Activated CD4-positive, alpha-beta T cell treated with anti-CD3 and anti-CD28 coated beads, Interleukin-2, amount 50 U/mL, for 1 hour (primary cell): ENCODE measurements at places on chromosomes 4 and X.

- no peak for DNase-seq
Measured at GRCh38 chr4:22031423-22031822, 82.9 kb upstream of the KCNIP4 start.

- no peak for DNase-seq
Measured at GRCh38 chr4:89171176-89171805, 60.0 kb downstream of the TIGD2 start.

GRCh38 chr4:165331359-165331758, 3.9 kb downstream of the MSMO1 start:
- no peak for DNase-seq

- DNase-seq = no peak
Measured at GRCh38 chr4:181796502-181796901, 446.7 kb upstream of the TENM3 start.

- DNase-seq = no peak
Measured at GRCh38 chr4:67092351-67092750, 453.0 kb downstream of the CENPC start.

GRCh38 chr4:15162046-15162445, 159.8 kb downstream of the CPEB2 start:
- no peak for DNase-seq

DNA sequence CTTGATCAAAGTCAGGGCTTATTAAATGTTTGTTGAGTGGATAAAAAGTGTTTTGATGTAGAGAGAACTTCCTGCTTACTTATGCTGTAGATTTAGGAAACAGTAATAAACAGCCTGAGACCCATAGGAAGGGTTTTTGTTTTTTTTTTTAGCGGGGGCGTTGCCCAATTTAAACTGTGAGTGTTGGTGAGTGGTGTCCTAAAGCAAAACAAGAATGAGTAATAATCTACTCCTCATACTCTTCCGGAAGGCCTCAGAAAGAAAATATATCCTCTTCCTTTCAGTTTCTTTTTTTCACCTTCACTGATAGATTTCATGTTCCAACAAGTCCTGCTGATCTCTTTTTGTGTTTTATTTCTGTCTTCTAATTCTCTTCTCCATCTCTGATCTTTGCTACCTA, 104.4 kb upstream of the SCML1 start:
- DNase-seq = no peak

DNA sequence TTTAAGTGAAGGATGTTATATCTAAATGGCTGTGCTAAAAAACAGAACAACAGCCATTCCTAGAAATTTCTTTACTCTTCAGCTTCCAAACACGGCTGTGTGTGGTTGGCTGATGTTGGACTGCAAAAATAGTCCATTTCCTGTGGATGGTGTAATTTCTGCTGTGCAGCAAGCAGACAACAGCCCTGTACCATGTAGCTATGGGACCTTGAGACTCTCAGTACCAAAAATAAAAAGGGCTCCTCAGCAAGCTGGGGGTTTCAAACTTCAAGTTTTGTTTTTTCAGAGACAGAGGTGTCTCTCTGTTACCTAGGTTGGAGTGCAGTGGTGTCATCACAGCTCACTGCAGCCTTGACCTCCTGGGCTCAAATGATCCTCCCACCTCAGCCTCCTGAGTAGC, 18.1 kb downstream of the CD40LG start:
- DNase-seq = no peak

GRCh38 chr4:36142504-36142903, 101.8 kb downstream of the ARAP2 start:
- no peak for DNase-seq

GRCh38 chr4:183906489-183906738, 1.3 kb downstream of the STOX2 start:
- no peak for DNase-seq

DNA sequence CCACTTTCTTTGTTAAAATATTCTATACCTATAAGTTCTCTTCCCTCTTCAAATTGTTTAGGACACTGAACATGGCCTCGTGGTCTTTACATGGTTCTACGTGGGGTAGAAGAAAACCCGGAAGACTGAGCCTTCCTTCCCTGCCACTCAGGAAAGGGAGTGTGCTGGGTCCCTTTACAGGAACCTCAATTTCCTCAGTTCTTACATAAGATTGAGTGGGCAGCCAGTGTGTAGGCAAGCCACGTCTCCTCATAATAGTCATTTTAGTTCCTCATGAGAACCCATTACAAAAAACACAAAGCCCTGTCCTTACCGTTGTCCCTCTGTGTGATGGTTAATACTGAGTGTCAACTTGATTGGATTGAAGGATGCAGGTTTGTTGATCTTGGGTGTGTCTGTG, 28.7 kb upstream of the SMIM10L2A start:
- DNase-seq = no peak

DNA sequence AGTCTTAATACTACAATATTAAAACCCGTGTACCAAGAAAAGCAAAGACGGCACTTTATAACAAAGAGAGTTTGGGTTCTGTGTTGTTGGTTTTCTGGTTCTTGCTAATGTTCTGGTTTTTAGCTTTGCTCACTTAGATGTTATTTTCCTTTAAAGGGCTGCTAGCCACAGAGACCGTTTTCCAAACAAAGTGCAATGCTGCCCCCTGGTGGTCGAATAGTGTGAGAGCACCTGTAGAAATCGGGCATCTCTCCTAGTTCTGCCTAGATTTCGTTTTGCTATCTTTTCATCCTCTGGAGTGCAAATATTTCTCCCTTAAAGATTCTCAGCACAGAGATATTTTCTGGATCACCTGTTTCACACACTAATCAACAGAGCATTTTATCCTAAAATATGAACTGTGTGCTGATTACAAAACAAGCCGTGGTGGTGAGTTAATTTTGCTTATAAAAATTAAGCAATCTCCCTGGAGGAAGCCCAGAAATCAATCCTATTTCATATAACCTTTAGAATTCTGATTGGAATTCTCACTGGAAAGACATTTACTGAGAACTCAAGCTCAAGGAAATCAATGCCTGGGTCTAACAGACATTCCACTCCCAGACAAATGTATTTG, 334.5 kb upstream of the NOCT start:
- peak; percentile 65 for DNase-seq

DNA sequence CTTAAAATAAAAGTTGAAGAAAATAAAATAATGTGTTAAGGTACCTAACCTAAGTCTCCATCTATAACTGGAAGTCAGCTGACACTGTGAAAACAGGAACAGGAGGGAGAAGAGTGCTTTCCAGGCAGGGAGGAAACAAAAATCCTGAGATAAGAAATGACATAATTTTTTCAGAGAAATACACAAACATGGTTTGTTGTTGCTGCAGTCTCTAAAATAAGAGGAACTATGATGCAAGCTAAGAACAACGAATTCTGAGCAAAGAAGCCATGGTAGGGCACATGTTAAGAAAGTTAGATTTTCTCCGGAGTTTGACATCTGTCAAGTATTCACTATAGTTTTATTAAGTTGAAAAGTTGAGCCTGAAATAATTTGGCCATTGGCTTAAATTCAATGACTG, 26.9 kb downstream of the PAPSS1 start:
- DNase-seq = no peak

- peak; percentile 32 for DNase-seq
Measured at GRCh38 chr4:185128272-185129119, 14.6 kb upstream of the SLC25A4 start.

GRCh38 chr4:117428536-117428935, 343.2 kb upstream of the TRAM1L1 start:
- no peak for DNase-seq

GRCh38 chrX:31265383-31265782, 193.5 kb upstream of the FTHL17 start:
- no peak for DNase-seq

DNA sequence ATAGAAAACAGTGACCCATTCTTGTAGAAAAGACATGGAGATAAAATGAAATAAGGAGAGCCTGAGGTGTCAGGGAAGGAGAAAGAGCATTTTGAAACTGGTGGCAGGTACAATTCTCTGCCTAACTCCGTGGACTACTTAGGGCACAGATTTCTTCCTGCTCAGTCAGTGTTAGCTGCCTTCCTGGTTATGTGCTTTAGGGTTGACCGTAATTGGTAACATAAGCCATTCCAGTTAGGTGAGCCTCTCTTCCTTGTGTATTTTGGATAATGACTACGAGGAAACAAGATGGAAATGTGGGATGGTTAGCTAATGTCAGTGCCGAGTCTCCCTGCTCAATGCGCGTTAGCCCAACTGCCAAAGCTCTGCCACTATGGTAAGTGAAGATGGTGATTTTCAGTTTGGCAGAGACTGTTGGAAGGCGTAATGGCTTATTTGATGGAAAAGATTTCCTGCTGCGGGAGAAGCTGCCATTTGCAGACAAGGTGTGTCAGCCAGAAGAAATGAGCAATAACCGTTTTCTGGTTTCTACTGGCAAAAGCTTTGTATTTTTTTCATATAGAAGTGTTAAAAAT, 174.1 kb downstream of the CBR4 start:
- no peak for DNase-seq
